ENCODE measurements at places on chromosomes 12 and 14. TPM values are rescaled to one million over a fixed set of nuclear protein-coding genes. Genes with fewer than 3 reads are reported as not detected.

DNA sequence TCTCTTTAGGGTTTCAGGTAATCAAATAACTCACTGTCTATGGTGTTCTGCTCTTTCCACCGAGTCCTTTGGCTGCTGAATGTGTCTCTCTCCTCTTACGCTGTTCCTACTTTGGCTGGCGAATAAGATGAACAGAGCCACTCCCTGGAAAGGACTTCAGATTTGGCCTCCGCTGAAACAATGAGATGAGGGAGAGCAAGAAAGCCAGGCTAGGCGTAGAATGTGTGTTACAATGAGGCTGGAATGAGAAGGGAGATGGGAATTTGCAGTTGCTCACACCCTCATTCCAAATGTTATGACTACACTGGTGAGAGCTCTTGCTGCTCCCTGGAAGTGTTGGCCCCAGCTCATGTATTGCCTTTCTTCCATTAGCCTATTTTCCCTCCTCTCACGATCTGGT, at the start of gene MFAP5:
Gene MFAP5 (minus strand): TSS at position 234 of the 400 bp plus-strand sequence. CDS start 722 bp downstream, outside the sequence.
- H3K36me3 ChIP-seq: no peaks in the 10 kb centered on the region
- no peak within 1 kb of the TSS for H3K27ac ChIP-seq
- H3K4me1 ChIP-seq: peaks cover 12% of the 10 kb centered on the region

GRCh38 chr12:2982361-2982760, 23.2 kb downstream of the TEAD4 start:
- H3K4me3 ChIP-seq: no peak overlapping the region
- H3K27ac ChIP-seq: 0 out of 2 replicates have a peak overlapping the region, but pooled peaks have one; percentile 59
- peaks cover 10% of the 10 kb centered on the region for H3K36me3 ChIP-seq
- peaks cover 6% of the 10 kb centered on the region for H3K4me1 ChIP-seq

- peak overlapping the region; percentile 81 for H3K27ac ChIP-seq
- H3K4me1 ChIP-seq: peaks cover 21% of the 10 kb centered on the region
- H3K4me3 ChIP-seq: peak overlapping the region; percentile 17
- H3K36me3 ChIP-seq: peaks cover 47% of the 10 kb centered on the region
- no peaks in the 10 kb centered on the region for H3K27me3 ChIP-seq
- no peak for DNase-seq
Observed at GRCh38 chr12:132046561-132046960, 96.8 kb downstream of the EP400 start.

DNA sequence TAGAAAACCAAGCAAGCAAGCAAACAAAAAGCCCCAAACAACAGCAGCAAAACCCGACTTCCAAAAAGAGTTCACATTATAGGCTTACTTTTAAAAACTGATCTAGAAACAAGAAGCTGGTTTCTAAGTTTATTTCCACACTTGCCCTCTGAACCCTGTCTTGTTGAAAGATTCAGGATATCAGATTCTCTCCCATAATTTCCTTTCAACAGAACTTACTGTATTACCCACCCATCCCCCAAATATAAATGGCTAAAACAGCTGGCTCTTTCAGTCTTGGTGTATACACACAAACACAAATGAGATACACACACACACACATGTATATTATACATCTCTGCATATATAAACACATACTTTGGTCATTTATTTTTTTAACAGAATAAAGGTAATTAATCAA, 460.9 kb downstream of the ZFP36L1 start:
- no peak for DNase-seq
- H3K27me3 ChIP-seq: no peaks in the 10 kb centered on the region
- H3K4me1 ChIP-seq: peaks cover 15% of the 10 kb centered on the region
- no peak overlapping the region for H3K4me3 ChIP-seq

DNA sequence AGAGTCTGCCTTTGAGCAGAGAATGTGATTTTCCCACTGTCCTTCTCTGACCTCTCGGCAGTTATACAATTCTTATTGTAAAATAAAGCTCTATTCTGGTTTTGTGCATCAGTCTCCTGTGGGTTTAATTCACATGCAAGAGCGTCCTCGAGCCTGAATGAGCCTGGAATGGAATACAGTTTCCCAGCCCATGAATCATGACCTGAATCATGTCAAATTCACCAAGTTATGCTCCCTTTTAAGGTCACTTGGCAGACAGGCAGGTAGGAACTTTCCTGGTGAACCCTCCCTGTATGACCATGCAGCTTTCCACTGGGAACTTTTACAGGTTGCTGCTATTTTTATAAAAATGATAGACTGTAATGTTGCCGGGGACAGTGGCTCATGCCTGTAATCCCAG, 41.7 kb downstream of the BICD1 start:
- no peaks in the 10 kb centered on the region for H3K36me3 ChIP-seq
- no peak for DNase-seq
- no peak overlapping the region for H3K4me3 ChIP-seq
- peak overlapping the region; percentile 50 for H3K27ac ChIP-seq
- H3K4me1 ChIP-seq: peaks cover 25% of the 10 kb centered on the region

DNA sequence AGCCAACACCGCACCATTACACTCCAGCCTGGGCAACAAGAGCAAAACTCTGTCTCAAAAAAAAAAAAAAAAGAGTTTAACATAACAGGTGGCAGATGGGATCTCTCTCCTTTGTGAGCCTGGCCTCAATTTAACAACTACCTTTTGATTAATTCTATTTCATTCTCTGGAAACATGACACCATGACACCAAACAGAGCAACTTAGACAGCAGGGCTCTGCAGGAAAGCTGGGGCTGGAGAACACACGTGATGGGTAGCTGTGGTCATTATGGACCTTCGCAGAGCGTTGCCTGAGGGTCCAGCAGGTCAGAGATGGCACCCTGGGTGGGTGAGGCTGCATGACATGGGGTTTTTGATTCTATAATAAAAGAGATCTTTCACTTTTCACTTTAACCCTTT, 1.7 kb upstream of the DGLUCY start:
- no peaks in the 10 kb centered on the region for H3K36me3 ChIP-seq
- H3K27ac ChIP-seq: no peak overlapping the region
- DNase-seq: no peak
- H3K4me3 ChIP-seq: no peak overlapping the region
- peaks cover 36% of the 10 kb centered on the region for H3K4me1 ChIP-seq

The SARNP gene
- 96.0 TPM for total RNA-seq

DNA sequence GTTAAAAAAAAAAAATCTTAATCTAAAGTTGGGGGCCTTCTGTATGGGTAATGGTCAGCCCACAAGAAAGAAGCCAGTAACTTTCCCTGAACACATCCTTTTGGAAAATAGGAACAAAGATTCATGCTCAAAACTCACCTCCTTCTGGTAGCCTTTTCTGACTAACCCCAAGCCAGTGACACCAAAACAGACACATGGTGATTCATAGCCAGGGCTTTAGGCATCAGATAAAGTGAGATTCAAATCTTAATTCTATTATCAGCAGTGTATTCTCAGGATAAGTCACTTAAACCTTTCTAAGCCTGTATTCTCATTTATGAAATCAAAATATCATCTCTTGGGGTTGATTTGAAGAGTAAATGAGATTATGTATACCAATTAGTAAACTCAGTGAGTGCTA, 4.9 kb downstream of the ATP5MC2 start:
- no peak overlapping the region for H3K4me3 ChIP-seq
- peaks cover 60% of the 10 kb centered on the region for H3K36me3 ChIP-seq
- H3K27ac ChIP-seq: 0 out of 2 replicates have a peak overlapping the region, but pooled peaks have one; percentile 26
- H3K4me1 ChIP-seq: peaks cover 12% of the 10 kb centered on the region

- peaks cover 78% of the 10 kb centered on the region for H3K4me1 ChIP-seq
- no peak overlapping the region for H3K4me3 ChIP-seq
- H3K27me3 ChIP-seq: no peaks in the 10 kb centered on the region
- no peak overlapping the region for H3K27ac ChIP-seq
- DNase-seq: no peak
Observed at GRCh38 chr14:64722842-64723447, 18.7 kb downstream of the PLEKHG3 start.

DNA sequence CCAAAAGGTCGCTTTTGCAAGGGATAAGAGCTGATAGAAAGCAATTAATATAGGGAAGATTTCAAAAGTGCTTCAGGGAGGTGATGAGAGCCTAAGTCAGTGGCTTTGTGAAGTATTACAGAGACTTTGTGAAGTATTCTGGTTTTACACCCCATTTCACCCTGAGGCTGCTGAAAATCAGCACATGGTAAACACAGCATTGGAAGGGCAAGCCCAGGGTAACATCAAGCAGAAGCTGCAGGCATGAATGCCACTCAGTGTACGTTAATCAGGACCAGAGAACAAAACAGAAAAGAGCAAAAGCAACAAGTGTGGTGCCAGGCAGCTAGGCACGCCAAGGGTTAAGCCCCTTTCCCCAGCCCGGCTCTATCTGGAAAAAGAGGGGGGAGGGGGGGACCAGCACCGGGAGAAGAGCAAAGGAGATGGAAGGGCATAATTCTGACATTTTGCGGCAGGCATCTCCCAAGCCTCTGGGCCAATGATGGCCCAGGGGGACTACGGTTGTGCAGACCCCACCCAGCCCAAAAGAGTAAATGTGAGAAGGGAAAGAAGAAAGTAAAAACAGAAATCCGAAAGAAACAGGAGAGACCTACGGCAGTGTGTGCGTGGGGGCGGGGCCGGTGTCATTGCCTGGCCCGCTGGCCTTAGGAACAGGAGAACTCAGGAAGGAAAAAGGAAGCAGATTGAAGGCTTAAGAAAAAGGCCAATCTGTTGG, 58.9 kb downstream of the DHRS2 start:
- H3K36me3 ChIP-seq: 0 out of 2 replicates have a peak, but pooled peaks cover 8% of the 10 kb centered on the region
- peak; percentile 72 for DNase-seq
- no peaks in the 10 kb centered on the region for H3K27me3 ChIP-seq
- peaks cover 31% of the 10 kb centered on the region for H3K4me1 ChIP-seq
- peak overlapping the region; percentile 59 for H3K4me3 ChIP-seq

- H3K36me3 ChIP-seq: no peaks in the 10 kb centered on the region
- no peak overlapping the region for H3K4me3 ChIP-seq
- H3K27me3 ChIP-seq: no peaks in the 10 kb centered on the region
- H3K27ac ChIP-seq: no peak overlapping the region
- H3K4me1 ChIP-seq: no peaks in the 10 kb centered on the region
Observed at GRCh38 chr12:128571906-128572810, 251.6 kb downstream of the SLC15A4 start.
